ENCODE measurements at places on chromosomes 2 and 18.

- DNase-seq, result no peak
These were observed 40.6 kb downstream of the CAPN13 start for GRCh38 chr2:30766666-30767065.

- no peak for DNase-seq
These were observed 392.0 kb upstream of the LYPD1 start for GRCh38 chr2:133061874-133062593.

GRCh38 chr2:149055751-149056150 lies 17.3 kb downstream of the LYPD6B start:
- DNase-seq, result no peak

DNA sequence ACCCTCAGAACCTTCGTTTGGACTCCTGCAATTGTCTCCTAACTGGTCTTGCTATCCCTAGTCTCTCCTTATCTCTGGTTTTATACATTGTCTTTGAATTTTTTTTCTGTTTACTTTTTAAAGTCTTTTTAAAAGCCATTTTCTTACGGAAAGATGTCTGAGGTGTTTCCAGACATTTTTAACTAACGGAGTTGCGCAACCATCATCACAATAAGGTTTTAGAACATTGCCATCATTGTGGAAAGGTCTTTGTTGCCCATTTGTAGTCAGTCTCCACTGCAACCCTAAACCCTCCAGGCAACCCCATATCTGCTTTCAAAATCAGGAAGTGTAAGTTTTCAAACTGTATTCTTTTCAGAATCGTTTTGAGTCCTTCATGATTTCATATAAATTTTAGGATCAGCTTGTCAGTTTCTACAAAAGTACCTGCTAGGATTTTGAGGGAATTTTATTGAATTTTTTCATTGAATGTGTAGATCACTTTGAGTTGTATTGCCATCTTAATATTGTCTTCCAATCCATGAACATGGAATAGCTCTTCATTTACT lies 46.3 kb downstream of the ANKRD12 start:
- no peak for DNase-seq

DNA sequence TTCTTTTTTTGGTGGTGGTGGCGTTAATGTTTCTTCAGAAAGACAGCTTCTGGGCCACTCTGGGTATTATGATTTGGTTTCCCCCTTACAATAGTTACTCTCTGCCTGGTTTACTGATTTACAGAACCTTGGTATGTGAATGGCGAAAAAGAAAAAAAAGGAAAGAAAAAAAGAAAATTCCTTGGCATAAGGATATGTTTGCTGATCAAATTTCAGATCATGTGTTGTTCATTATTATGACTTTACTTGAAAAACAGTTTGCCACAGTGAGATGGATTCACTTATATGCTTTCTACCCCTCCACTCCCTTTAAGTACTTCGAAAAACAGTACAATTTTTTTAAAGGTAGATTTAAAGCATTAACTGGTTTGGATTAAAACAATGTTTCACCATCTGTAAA lies 21.0 kb downstream of the BCL11A start:
- no peak for DNase-seq

- DNase-seq, result no peak
These were observed 264.7 kb upstream of the SYT4 start for GRCh38 chr18:43542016-43542415.
